Natural killer cell (primary cell): ENCODE measurements at places on chromosomes 6 and 20. TPM values are rescaled to one million over a fixed set of nuclear protein-coding genes. Genes with fewer than 3 reads are reported as not detected.

Gene RIPOR2
- 234 TPM for total RNA-seq

Gene SDCBP2
- total RNA-seq = 2.7 TPM

Gene ACSS2
- total RNA-seq = 2.4 TPM

Gene DEF6
- 232 TPM for total RNA-seq

Gene UBE3D
- 7.9 TPM for total RNA-seq

GRCh38 chr6:6131492-6132109 is 124.9 kb upstream of the NRN1 start:
- H3K27me3 ChIP-seq = no peaks in the 10 kb centered on the region
- H3K36me3 ChIP-seq = no peaks in the 10 kb centered on the region
- H3K27ac ChIP-seq = no peak overlapping the region
- no peaks in the 10 kb centered on the region for H3K4me1 ChIP-seq
- peak; percentile 48 for DNase-seq

DNA sequence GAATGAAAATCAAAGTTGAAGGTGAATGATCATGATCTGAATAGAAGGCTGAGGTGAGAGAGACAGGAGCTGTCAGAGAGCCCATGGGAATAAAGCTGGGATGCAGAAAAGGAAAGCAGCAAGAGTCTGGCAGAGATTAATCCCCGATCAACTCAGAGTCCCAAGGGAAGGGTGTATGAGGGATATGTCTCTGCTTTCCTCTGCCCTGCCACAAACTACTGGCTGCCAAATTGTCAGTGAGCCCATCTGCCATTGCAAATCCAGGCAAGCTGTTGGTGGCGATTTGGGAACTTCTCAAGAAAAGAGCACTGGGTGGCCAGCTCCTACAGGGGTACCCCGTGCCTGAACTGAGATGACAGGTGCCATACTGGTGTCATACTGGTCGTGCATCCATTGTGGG is 705.5 kb upstream of the MAN1A1 start:
- no peak overlapping the region for H3K4me3 ChIP-seq
- H3K27ac ChIP-seq = no peak overlapping the region
- no peaks in the 10 kb centered on the region for H3K36me3 ChIP-seq
- DNase-seq = no peak
- no peaks in the 10 kb centered on the region for H3K27me3 ChIP-seq

DNA sequence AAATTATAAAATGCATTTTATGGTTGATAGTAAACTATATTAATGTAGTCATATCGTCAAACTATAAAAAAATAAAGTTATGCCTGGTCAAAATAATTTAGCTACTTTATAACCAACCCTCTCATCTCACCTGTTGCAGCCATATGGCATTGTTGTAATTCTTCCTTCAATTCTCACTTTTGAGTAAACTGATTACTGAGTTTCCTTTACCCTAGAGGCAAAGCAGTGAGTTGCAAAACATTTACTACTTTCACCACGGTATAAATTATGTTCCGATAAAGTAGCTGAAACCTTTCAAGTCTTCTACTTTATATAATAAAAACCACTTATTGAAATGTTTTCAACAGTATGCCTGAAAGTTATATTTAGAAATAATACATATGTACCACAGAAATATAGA is 113.8 kb downstream of the AHI1 start:
- H3K4me1 ChIP-seq = no peaks in the 10 kb centered on the region
- no peak overlapping the region for H3K4me3 ChIP-seq
- DNase-seq = no peak
- H3K27ac ChIP-seq = no peak overlapping the region

GRCh38 chr6:64644024-64644423 is 1008.4 kb downstream of the PHF3 start:
- H3K4me3 ChIP-seq = no peak overlapping the region
- no peak overlapping the region for H3K27ac ChIP-seq
- DNase-seq = no peak

DNA sequence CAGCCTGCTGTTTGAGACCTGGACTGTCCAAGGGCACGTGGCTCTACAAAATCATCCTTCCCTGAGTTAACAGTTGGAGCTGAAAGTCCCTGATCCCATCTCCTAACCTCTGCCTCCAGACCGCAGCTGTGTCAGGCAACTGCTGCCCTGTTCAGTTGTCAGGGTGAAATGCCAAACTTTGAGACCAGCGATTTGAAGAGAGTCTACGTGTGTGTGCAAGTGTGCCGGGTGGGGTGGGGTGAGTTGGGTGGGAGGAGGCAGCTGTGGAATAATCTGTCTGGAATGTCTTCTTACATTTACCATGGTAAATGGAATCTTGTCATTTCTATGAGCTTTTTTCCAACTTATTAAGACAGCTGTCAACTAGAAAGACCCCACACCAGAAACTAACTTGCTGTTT is 81.0 kb upstream of the FAM8A1 start:
- no peaks in the 10 kb centered on the region for H3K27me3 ChIP-seq
- H3K27ac ChIP-seq = no peak overlapping the region
- no peak overlapping the region for H3K4me3 ChIP-seq
- H3K4me1 ChIP-seq = no peaks in the 10 kb centered on the region

DNA sequence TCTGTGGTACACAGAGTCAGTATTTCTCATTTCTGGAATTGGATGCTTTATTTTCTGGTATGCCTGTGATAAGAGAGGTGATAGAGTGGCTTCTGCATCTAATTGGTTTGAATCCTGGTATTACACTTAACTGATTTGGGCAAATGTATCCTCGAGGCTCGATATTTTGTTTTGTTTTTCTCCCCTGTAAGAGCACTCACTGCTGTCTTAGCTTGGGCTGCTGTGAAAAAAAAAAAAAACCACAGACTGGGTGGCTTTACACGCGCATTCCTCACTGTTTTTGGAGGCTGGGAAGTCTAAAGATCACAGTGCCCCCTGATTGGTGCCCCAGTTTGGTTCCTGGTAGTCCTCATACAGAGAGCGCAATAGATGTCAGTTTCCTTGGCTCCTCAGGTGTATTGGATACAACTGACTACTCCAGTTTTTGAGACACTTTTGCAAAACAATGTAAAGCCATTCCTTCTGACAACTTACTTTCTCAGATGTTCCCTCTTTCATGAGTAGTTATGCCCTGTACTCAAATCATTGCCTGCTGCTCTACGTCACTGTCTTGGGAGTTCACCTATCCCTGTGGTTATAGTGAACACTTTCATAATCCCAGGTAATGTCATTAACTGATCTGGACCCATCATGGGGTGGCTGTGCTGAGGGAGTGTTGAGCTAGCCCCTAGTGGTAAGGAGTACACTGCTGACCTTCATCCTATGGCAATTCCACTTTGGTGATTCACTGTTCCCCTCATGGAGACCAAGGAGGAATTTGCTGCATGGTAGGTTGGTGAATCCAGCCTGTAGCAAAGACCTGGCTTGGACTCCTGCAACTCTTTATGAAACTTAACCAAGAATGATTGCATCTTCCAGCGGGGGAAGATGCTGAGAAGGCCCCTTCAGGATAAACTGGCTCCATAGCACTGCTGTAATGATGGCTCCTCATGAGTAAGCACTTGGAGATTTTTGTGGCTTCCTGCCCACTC is 3.5 kb upstream of the ACAT2 start:
- H3K27me3 ChIP-seq = no peaks in the 10 kb centered on the region
- DNase-seq = no peak
- no peak overlapping the region for H3K4me3 ChIP-seq
- no peak overlapping the region for H3K27ac ChIP-seq
- H3K4me1 ChIP-seq = peaks cover 14% of the 10 kb centered on the region
- H3K36me3 ChIP-seq = peaks cover 47% of the 10 kb centered on the region

- H3K4me3 ChIP-seq = no peak overlapping the region
- H3K27me3 ChIP-seq = peaks cover 2% of the 10 kb centered on the region
- no peak for DNase-seq
- H3K27ac ChIP-seq = no peak overlapping the region
Measured at GRCh38 chr20:20084296-20084752, 32.0 kb downstream of the CFAP61 start.

GRCh38 chr6:146950351-146950835 is 253.8 kb upstream of the STXBP5 start:
- no peaks in the 10 kb centered on the region for H3K27me3 ChIP-seq
- no peak overlapping the region for H3K4me3 ChIP-seq
- no peak for DNase-seq

DNA sequence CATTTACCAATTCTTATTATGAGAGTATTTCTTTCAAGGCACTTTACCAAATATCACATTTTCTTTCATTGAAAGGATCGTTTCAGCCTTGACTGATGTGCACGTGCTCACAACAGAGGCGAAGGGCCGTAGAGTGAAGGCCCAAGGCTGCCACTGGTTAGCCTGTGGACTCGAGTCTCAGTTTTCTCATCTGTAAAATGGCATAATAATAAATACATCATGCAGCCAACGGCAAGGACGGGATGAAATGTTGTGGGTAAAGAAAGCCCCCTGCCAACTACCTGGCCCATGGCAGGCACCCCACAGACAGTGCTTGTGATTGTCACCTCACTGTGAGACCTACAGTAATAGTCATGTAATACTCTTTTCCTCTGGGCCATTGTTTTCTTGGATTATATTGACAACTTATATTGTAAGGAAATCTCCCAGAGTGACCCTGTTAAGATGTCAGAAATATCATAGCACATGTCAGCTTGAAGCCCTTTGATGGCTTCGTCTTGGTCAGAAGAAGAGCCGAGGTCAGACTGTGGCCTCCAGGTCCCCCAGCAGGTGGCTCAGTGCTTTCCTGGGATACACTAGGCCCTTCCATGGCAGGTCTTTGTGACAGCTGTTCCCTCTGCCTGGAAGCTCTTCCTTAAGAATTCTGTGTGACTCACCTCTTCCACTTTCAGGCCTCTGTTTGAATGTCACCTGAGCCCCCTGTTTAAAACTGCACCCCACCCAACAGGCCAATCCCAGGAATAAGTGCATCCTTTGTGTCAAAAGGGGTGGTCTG is 36.3 kb downstream of the FAM50B start:
- H3K27me3 ChIP-seq = no peaks in the 10 kb centered on the region
- no peak overlapping the region for H3K27ac ChIP-seq
- H3K4me3 ChIP-seq = no peak overlapping the region
- H3K36me3 ChIP-seq = no peaks in the 10 kb centered on the region
- no peak for DNase-seq

GRCh38 chr6:6781172-6781872 is 192.8 kb downstream of the LY86 start:
- no peaks in the 10 kb centered on the region for H3K36me3 ChIP-seq
- no peaks in the 10 kb centered on the region for H3K4me1 ChIP-seq
- H3K27me3 ChIP-seq = no peaks in the 10 kb centered on the region
- H3K27ac ChIP-seq = no peak overlapping the region
